NCI-H526 treated with DMSO at 0.1 percent for 48 hours (cell line): ENCODE measurements at places on chromosomes 7 and 10.

GRCh38 chr10:1631282-1631681 is 106.0 kb downstream of the ADARB2 start:
- no peak for DNase-seq

GRCh38 chr10:119006451-119007210 is 22.9 kb upstream of the NANOS1 start:
- no peak for DNase-seq

DNA sequence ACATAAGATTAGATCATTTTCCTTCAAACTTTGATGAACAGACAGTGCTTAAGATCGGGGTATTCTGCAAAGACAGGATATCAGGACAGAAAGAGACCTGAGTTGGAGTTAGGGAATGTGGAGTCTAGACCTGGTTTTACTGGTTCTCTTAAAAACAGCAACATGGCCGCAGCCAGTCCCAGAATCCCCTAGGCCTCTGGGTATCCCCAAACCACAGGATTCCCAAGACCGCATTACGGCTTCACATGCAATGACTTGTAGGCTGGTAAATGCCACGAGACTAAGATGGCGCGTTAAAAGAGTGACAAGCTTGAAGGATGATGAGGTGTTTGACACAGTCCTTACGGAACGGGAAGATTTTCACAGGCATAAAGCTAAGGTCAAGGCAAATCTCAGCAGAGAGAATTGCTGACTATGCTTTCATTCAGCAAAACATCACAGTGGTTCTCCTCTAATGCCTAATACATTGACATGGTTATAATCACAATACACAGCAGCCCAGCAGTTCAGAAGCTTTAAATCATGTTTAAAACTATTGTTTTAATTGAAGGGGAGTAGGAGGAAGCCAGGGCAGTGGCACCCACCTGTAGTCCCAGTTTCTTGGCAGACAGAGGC is 32.9 kb downstream of the MPP7 start:
- DNase-seq: no peak

GRCh38 chr10:132448248-132448731 is 51.3 kb downstream of the PWWP2B start:
- no peak for DNase-seq

DNA sequence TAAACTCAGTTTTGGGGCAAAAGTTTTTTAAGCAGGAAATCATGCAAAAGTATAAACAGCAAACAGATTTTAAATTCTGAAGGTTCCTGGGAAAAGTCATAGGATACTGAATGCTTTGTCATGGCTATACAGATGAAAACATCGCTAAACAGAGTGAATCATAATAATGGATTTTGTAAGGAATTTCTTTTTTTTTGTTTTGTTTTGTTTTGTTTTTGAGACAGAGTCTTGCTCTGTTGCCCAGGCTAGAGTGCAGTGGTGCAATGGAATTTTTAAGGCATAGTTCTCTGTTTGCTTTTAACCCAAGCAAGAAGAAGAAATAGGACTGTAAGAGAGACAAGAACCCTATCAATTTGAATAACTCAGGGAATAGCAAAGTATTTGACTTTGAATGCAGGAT is 285.3 kb downstream of the NRG3 start:
- DNase-seq: no peak

GRCh38 chr10:75335983-75336382 is 65.6 kb downstream of the ZNF503 start:
- no peak for DNase-seq

GRCh38 chr7:69946901-69947300 is 348.6 kb downstream of the AUTS2 start:
- DNase-seq: no peak

GRCh38 chr10:22365644-22366434 is 20.5 kb downstream of the SPAG6 start:
- DNase-seq: no peak

- DNase-seq: peak; percentile 79
Observed at GRCh38 chr7:150955519-150956394, 22.4 kb downstream of the KCNH2 start.

GRCh38 chr10:14653271-14654161 is 121.2 kb downstream of the FAM107B start:
- no peak for DNase-seq

DNA sequence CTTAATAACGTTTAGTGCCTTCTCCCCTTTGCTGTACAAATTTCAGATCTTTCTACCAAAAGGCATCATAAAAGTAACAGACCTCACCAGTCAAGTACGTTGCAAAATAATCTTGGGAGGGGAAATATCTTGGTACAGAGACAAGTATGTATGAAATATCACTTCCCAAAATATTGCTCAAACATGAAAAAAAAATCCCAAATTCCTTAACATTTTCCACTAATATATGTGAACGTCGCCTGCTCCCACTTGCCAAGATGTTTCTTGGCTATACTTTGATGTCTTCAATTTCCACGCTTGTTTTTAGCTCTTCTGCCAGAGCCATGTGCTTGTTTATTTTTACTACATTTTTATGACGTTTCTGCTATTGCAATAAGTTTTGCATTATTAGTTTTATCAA is 223.5 kb downstream of the PLXNA4 start:
- DNase-seq: no peak

- DNase-seq: no peak
Observed at GRCh38 chr7:24831240-24831639, 74.0 kb upstream of the GSDME start.

DNA sequence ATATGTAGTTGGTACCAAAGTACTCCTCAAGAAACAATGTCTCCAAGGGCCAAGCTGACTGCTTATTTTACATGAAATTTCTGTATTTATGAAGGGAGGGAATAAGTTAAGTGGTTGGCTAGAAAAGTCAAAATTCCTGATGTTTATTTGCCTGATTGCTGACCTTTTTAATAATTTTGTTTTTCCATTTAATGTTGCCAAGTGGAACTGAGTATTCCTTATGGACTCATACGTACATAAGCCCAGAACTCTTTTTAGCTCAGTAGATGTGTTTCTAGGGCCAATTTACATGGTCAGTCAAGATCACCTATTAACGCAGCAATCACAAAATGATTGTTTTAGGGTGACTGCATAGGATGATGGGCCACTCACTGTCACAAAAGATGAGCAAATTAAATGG is 78.3 kb upstream of the FZD8 start:
- DNase-seq: no peak

DNA sequence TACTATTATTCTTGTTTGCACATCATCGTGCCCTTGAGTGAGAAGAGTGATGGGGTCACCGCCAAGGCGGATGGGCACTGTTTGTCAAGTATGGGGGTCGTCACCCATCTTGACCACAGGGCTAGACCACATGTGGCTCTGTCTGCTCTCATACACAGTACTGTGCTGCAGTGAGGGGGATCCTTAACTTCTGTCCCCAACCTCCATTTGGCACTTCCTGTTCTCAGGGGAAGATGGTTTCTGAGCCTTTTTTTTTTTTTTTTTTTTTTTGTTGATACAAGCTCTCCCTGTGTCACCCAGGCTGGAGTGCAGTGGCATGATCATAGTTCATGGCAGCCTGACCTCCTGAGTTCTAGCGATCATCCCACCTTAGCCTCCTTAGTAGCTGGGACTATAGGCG is 13.6 kb downstream of the WBP1L start:
- DNase-seq: no peak

GRCh38 chr10:126734967-126735366 is 64.5 kb upstream of the C10orf90 start:
- DNase-seq: no peak

GRCh38 chr10:36336315-36336714 is 694.2 kb upstream of the FZD8 start:
- no peak for DNase-seq
